ENCODE measurements at places on chromosomes 16 and 17.

- no peak for DNase-seq
Observed at GRCh38 chr17:49565948-49566491, 9.7 kb upstream of the NXPH3 start.

DNA sequence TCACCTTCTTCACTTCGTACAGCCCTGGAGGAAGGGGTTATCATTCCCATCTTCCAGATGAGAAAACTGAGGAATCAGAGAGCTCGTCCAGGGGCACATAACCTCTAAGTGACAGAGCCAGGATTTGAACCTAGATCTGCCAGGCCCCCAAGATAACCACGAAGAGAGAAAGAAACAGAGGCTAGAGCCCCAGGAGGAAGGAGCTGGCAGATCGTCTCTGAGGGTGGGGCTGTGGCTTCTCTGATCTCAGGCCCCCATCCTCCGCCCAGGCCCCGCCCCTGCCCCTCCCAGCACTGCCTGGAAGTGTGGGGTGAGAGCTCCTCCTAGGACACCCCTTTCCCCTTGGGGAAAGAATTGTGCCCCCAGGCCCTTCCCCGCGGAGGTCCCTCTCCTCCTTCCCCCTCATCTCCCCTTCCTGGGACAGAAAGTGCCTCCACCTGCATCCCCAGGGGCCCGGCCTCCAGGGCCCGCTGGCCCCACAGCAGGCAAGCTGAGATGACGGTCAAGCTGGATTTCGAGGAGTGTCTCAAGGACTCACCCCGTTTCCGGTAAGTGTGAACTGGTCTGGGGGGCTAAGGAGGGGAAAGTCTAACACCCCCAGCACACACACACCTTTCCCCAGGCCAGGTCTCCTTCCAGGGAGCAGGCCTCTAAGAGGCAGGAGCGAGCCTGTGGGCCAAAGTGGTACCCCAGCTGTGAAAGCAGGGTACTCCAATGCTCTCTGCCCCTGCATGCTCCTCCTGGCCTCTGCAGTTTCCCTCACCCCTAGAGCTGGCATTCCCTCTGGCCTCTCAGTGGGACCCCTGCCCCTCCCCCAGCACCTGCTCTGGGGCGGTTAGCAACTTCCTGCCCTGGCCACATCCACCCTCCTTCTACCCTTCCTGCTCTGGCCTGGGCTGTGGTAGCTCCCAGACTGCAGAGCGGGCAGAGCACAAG is at the start of gene ACAP1:
Gene ACAP1 (plus strand): TSS at position 290 of the 936 bp plus-strand sequence. CDS start 206 bp downstream, at position 496.
- DNase-seq: peak; percentile 82

DNA sequence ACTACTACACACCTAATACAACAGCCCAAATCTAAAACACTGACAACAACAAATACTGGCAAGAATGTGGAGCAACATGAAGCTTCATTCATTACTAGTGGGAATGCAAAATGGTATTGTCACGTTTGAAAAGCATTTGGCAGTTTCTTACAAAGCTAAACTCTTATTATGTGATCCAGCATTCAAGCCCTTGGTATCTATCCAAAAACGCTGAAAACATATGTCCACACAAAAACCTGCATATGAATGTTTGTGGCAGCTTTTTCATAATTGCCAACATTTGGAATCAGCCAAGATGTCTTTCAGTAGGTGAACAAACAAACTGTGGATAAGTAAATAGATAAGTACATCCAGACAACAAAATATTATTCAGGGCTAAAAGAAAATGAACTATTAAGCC is 501.1 kb upstream of the KIF2B start:
- DNase-seq: no peak

GRCh38 chr16:27489906-27490305 is 59.8 kb downstream of the GTF3C1 start:
- no peak for DNase-seq

GRCh38 chr16:79923431-79923830 is 322.9 kb upstream of the MAF start:
- no peak for DNase-seq

DNA sequence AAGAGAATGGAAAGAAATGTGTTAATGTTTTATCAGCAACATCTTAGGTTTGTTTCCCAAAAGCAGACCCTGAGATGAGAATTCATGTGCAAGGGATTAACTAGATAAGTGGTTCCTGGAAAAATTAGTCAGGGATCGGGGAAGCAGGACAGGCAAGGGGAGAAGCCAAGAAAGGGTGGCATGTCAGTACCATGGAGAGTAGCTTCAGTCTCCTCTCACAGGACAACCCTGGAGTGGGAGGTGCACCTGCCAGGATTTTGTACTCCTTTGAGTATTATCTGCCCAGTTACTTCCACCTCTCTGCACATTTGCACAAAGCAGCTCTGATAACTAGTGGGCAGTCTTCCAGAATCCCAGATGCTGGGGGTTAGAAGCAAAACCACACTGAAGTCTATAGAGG is 117.0 kb downstream of the RGS9 start:
- DNase-seq: no peak

- DNase-seq: no peak
Observed at GRCh38 chr17:80287038-80287437, 26.4 kb downstream of the RNF213 start.

- DNase-seq: no peak
Observed at GRCh38 chr16:47697826-47698225, 236.7 kb downstream of the PHKB start.

GRCh38 chr17:36980280-36980761 is 31.6 kb downstream of the AATF start:
- no peak for DNase-seq

DNA sequence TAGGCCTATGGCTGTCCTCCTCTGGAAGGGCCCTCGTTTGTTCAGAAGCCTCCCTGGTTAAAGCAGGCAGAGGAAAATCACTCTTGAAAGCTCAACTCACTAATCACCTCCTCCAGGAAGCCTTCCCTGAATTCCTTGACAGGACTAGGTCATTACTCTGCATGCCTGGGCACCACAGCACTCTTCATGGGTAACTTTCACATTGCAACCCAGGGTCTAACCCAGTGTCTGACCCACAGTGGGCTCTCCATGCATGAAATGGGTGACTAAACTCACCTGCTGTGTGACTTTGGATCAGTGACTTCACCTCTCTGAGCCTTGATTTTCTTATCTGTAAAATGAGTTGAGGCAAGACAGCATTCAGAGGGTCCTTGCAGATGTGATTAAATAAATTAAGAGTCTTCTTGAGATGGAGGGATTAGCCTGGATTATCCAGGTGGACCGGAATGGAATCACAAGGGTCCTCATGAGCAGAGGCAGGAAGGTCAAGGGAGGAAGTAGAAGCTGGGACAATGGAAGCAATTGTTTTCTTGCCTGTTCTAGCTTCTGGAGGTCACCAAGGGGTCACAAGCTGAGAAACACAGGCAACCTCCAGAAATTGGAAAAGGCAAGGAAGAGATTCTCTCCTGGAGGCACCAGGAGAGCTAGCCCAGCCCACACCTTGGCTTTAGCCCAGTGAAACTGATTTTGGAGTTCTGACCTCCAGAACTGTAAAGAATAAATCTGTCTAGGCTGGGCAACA is 3.8 kb upstream of the RAI1 start:
- no peak for DNase-seq

DNA sequence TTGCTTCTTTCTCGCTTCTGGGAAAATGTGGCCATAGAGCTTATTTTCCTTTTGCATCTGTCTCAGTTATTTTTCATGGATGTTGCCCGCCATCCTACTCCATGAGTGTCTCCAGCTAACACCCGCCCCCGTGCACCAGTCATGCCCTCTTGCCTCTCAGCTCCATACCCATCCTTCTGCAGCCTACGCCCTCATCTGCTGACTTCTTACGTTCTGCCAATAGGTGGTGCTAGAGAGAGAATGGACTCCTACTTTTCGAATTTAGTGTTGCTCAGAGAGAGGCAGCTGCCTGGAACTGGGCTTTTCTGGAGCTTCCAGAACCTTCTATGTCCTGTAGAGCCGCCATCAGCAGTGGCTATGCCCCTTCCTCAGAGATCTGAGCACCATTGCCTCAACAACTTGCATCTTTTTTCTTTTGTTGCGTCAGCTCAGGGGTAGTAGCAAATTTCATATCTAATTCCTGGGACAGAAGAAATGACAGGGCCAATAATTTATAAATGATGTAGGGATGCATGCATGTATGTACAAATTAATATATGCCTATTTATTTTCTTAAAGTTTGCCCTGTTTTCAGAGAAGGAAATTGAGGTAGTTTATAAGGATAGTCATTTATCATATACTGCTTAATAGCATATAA is 119.7 kb upstream of the MYOCD start:
- no peak for DNase-seq

DNA sequence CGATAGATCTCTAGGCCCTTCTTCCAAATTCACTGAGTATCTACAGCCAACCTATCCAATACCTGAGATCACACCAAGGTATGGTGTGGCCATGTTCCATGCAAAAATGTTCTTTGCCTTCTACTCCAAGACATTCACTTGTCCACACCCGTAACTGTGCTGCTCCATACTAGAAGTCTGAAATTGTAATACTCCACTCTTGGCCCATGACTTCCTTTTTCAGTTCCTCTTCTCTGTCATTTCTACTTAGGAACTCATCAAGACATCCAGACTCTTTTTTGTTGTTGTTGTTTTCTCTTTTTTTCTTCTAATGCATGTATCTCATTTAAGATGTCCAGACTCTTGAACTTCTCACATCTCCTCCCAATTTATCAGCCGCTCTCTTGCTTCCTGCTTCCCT is 42.5 kb upstream of the KSR1 start:
- no peak for DNase-seq

GRCh38 chr17:1709971-1710806 is at the start of gene TLCD2:
TLCD2 (minus strand) TSS chr17:1710377; CDS start chr17:1710242, 135 bp downstream.
- peak; percentile 45 for DNase-seq

DNA sequence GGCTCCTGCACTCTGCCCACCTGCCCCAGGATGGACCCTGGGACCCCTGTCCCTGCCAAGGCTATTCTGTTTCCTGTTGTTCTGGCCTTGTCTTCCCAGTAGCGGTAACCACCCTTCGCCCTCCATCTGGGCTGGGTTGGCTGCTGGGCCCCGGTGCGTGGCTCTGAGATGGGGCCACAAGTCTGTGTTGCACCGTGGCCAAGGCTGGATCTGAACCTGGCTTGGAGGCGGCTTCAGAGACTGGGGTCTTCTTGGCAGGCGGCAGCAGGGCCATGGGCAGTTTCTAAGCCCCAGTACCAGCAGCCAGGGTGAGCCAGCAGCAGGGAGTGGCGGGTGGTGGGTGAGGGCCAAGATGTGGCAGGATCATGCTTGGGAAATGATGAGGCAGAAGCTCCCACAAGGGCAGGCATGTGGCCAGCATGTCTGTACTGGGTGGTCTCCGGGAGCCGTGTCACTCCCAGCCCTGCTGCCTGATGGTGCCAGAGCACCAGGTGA is 12.6 kb downstream of the MAP2K3 start:
- no peak for DNase-seq

- no peak for DNase-seq
Observed at GRCh38 chr17:70699408-70699807, 530.1 kb downstream of the KCNJ2 start.

DNA sequence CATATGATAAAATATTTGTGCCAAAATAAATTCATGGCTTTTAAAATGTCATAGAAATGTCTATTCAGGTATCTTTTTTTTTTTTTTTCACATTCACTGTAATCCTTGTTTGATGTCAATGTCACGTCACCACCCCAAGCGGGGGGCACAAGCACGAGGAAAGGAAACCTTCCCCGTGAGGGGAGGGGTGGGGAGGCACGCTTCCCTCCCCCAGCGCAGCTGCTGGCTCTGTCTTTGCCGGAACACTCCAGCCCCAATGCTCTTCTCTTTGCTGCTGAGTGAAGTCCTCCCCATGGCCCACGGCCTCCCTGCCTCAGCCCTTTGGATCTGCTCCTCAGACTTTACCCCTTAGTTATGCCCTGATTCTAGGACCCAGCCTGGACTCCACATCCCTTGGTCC is 1.5 kb downstream of the SLC35G3 start:
- no peak for DNase-seq

DNA sequence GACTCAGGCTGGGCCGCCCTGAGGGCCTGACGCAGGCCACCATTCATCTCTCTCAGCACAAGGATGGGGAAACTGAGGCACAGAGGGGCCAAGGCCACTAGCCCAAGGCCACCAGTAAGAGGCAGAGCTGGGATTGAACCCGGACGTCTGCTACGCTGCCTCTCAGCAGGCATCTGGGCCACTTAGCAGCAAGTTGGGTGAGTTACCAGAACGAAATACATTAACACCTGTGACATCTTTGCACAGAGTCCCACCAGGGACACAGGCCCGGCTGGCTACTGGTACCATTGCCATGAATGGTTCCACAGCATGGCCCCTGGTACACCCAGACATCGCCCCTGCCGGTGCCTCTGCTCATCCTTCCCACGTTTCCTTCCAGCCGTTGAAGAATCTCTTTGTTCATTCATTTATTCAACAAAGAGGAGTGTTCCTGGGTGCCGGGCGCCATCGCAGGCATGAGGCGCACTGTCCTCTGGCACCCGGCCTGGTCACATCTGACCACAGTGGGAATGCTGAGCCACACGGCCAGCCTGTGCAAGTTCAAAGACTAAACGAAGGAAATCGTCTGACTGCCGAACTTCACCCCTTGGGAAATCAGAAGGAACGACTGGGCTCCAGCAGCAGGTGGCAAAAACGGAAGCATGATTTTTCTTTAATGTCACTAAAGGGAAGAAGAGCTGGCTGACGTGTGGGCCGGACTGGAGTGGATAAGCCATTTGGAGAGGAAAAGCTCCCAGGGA is 7.4 kb upstream of the ZNF469 start:
- no peak for DNase-seq

DNA sequence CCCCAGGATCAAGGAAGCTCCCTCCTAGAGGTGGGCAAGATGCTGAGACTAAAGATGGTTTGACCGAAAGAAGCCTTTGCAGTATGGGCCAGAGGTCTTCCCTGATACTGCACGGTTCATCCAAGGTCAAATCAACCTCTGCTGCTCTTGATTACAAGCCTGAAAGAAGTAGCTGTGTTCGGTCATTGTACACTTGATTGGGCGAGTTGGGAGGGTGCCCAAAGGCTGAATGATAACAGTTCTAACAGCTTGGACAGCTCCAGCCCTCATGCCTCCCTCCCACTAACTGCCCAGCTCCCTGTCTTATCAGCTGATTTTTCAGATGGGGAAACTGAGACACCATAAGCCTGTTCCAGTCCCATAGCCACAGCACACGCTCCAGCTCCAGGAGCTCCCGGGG is 42.8 kb downstream of the ABCC12 start:
- DNase-seq: no peak

- DNase-seq: no peak
Observed at GRCh38 chr16:71628810-71629209, 2.8 kb downstream of the MARVELD3 start.

GRCh38 chr17:64073771-64074703 is 53.6 kb upstream of the ICAM2 start:
- no peak for DNase-seq
